Breast epithelium (tissue), 4 donors: ENCODE measurements at places on chromosomes 13 and 19. TPM values are rescaled to one million over a fixed set of nuclear protein-coding genes. Genes with fewer than 3 reads are reported as not detected.
A peak's percentile ranks its signal among the peaks of the same experiment; 100 is the strongest.

- DNase-seq, result no peak
These were observed 34.8 kb upstream of the NDFIP2 start for GRCh38 chr13:79445968-79446645.

Gene CEACAM8
- total RNA-seq, result not detected

DNA sequence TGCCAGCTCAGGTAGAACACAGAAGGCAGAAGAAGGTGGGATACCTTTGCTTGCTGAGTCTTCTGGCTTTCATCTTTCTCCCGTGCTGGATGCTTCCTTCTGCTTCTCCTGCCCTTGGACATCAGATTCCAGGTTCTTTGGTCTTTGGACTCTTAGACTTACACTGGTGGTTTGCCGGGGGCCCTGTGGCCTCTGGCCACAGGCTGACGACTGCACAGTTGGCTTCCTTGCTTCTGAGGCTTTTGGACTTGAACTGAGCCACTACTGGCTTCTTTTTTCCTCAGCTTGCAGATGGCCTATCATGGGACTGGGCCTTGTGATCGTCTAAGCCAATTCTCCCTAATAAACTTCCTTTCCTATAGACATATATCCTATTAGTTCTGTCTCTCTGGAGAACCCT lies 19.8 kb upstream of the ZNF331 start:
- DNase-seq, result no peak

GRCh38 chr13:27130979-27131623 lies 40.5 kb downstream of the USP12 start:
- no peak for DNase-seq

DNA sequence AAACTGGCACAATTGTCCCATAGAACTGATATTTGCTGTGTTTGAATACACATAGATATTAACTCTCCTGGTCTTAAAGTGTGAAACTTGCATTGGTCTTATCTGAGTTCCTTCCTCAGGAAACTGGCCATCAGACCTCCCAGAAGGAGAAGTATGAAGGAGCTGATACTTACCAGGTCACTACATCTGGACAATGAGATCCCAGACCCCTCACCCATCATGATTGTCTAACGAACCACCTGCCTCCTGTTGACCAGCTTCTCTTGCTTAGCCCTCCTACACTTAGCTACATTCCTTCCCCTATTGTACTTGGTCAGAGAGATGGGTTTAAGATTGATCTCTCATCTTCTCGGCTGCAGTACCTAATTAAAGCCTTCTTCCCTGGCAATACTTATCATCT lies 413.3 kb downstream of the KCTD12 start:
- no peak for DNase-seq

Gene POSTN
- 30.8 TPM for total RNA-seq

Gene KLHL1
- not detected for total RNA-seq

Gene IGSF23
- total RNA-seq, result not detected

GRCh38 chr13:83003185-83003584 lies 879.1 kb downstream of the SLITRK1 start:
- no peak for DNase-seq

Gene CACNG6
- not detected for total RNA-seq

GRCh38 chr13:80101040-80101439 lies 239.9 kb downstream of the SPRY2 start:
- DNase-seq, result no peak

GRCh38 chr13:51550151-51550550 lies 34.1 kb upstream of the WDFY2 start:
- no peak for DNase-seq

Gene ZNF701
- total RNA-seq, result 27.5 TPM

DNA sequence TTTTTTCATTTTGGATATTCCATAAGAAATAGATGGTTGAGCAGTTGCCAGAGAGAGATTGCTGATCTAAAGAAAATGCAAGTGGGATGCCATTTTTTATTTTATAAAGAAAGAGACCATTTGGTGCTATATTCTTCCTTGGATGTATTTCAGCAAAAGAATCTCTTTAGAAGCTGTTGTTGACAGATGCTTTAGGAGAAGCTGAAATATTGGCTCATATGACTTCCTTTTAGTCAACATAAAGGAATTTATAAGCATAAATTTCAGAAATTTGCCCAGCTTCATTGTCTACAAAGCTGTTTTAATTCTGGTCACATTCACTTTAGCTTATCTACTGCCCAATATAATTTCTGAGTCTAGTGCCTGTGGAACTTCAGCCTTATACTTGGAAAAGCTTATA lies 36.9 kb downstream of the POLR1D start:
- DNase-seq, result no peak

DNA sequence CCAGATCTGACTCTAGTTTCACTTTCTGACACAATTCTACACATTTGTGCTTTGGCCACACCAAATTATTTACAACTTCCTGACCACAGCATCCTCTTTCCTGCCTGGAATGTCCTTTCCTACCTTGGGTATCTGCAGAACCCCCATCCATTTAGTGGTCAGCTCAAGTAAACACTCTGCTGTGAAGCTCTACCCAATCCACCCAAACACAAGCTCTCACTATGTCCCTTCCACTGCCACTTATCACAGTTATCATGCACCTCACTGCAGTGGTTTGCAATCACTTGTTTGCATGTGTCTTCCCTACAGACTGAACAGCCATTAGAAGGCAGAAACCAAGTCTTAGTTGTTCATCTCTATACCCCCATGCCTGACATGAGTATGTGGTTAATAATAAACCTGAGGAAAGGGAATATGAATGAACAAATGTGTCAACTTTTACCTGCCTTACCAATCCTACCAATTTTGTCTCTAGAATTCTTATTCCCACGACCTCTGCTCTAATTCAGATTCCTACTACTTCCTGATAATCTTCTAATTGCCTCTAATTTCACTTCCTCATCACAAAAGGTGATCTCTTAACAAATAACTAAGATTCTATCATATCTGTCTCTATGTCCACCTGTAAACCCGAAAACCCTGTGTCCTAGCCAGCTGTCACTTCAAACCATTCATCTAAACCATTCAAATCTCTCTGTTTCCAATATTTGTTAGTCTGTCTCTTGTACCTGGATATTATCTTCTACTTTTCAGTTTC lies 25.1 kb downstream of the LNX2 start:
- DNase-seq, result no peak

GRCh38 chr13:30647824-30648521 lies 30.3 kb downstream of the USPL1 start:
- DNase-seq, result no peak

DNA sequence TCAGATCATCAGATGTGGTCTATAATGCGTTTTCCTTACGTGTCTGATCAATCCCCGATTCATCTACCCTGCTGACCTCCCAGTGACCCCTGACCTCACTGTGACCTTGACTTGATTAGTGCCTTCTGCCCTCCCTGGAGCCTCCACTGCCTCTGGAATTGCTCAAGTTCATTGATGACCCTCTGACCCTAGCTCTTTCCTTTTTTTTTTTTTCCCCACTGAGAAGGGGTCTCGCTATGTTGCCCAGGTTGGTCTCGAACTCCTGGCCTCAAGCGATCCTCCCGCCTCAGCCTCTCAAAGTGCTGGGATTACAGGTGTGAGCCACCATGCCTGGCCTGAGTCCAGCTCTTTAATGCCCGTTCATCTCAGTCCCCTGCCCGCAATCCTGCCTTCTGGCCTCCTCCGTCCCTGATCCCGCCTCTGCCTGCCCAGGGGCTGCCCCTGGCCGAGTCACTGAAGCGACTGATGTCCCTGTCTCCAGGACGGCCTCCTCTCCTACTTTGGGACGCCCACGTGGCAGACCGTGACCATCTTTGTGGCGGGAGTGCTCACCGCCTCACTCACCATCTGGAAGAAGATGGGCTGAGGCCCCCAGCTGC lies 4.0 kb upstream of the FTL start:
- no peak for DNase-seq

Gene ZNF541
- not detected for total RNA-seq

DNA sequence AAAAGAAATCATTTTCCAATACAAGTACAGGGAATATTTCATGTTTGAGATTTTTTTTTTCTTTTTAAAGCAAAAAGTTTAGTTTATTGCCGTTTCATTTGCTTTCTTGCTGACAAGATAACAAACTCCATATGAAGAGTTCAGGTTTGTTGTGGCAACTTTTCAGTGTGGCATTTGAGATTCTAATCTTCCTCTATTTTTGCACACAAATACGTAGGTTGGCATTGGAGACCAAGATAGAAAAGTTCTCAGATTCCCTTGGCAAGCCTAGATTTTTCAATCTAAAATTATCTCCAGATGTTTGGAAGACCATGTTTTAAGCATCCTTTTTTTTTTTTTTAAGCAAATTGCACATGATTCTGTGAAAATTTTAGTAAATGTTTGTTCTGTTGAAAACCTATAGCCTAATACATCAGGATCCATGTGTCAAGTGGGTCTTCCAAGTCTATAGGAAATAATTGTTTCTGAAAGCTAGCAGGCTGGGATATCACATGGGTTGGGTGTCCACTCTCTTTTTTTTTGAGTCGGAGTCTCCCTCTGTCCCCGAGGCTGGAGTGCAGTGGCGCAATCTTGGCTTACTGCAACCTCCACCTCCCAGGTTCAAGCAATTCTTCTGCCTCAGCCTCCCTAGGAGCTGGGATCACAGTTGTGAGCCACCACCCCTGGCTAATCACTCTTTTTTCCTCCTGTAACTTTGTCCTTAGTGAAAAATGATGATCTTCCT lies 2.6 kb downstream of the GARRE1 start:
- no peak for DNase-seq

- DNase-seq, result no peak
These were observed 253 bp upstream of the TPTE2 start for GRCh38 chr13:19561585-19561984.

Gene BRME1
- 6.3 TPM for total RNA-seq

GRCh38 chr13:73622381-73622780 lies 511.8 kb downstream of the KLF12 start:
- no peak for DNase-seq

- no peak for DNase-seq
These were observed 202.0 kb downstream of the FOXO1 start for GRCh38 chr13:40464337-40465014.

- no peak for DNase-seq
These were observed 517.7 kb downstream of the MYO16 start for GRCh38 chr13:109146912-109147647.

DNA sequence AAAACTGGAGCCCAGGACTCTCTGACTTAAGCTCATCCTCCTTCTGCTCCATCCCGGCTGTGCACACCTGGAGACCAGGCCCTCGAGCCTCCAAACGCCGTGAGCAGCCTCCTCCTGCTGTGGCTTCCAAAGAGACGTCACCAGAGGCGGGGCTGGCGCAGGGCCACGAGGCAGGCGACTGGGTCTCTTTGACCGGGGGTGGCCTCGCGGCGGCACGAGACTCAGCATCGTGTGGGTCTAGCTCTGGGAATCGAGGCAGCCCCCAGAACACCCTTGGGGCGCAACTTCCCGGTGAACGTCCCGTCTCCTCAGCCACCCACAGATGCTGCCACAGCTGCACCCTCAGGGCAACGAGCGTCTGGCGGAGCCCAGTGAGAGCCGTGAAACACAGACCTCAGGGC lies 22.8 kb downstream of the RASA3 start:
- DNase-seq, result no peak

- no peak for DNase-seq
These were observed 337.7 kb downstream of the KCNRG start for GRCh38 chr13:50352720-50353480.

DNA sequence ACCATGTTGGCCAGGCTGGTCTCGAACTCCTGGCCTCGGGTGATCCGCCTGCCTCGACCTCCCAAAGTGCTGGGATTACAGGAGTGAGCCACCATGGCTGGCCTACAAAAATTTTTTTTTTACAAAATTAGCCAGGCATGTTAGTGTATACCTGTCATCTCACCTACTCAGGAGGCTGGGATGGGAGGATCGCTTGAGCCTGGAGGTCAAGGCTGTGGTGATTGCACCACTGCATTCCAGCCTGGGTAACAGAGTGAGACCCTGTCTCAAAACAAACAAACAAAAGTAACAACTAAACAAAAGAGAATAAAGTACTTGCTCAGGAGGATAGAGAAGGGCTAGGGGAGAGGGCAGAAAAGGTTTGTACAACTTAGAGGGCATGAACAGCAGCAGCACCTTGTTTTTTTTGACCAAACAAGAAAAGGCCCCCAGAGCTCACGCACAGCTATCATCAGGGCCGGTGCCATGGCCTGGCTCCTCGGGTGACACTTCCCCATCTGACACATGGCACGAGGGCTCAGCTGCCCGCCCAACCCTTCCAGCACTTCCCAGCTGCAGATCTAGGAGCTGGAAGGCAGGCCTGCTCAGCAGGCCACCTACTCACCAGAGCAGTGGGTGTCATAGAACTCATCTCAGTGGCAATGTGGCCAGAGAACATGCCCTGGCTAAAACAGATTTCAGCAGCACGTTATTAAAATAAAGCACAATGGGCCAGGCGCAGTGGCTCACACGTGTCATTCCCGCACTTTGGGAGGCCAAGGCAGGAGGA lies 8.6 kb upstream of the SLC7A9 start:
- peak; percentile 11 for DNase-seq

Gene IGFL2
- total RNA-seq, result not detected

Gene ZNF726
- 3.6 TPM for total RNA-seq

Gene ZNF599
- total RNA-seq, result 5.6 TPM

DNA sequence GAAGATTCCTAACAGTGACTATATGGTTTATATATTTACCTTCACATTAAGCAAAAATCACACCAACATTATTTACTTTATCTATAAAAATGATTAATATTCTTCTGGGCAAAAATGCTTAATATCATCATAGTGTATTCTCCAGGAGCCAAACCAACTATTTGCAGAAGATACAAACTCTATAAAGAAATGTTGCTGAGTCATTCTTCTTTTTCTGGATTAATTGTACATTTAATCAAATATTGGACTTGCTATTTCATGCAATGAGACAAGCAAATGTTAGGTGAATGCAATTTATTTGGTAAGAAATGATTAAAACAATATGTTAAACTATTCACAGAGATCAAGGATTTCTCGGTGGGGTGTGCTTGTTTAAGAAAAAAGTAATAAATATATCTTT lies 1075.8 kb downstream of the PCDH9 start:
- no peak for DNase-seq

DNA sequence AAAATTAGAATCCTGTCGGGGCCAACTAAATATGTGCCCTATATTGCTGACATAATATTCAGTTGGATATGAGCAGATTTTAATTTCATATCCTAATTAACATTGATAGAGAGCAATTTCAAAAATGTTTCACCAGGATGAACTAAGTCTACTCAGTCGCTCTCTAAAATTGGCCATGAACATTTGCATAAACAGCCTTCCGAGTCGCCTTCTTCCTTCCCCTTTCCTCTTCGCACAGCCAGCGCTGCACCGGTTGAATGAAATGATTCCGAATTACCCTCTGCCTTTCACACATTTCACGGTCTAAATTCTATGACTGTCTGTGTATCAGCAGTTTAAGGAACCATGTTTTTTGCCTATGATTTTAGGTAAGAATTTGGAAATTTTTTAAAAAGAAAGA lies 413.7 kb downstream of the LIG4 start:
- no peak for DNase-seq

DNA sequence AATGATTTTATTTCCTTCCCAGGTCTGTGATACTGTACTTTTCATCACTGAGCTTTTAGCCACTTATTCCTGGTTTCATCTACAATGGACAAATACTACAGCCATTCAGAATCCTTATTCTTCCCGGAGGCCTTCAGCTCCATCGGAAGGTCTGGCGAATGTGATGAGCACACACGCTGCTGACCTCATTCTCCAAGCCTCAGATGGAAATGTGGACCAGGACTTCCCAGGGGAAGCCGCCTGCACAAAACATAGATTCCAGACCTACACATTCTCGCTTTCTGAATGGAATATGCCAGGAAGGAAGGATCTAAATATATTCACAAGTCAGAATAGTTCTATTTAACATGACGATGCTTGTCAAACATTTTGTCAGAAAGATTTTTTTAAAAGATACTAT lies 75.6 kb downstream of the CDADC1 start:
- no peak for DNase-seq

Gene KIR3DL1
- 0.59 TPM for total RNA-seq
